HCT116 (cell line): ENCODE measurements at places on chromosomes 1 and 21. TPM values are rescaled to one million over a fixed set of nuclear protein-coding genes. Genes with fewer than 3 reads are reported as not detected.

- DNase-seq: no peak
Observed at GRCh38 chr1:36977731-36978406, 56.4 kb downstream of the GRIK3 start.

- peak; percentile 24 for DNase-seq
Observed at GRCh38 chr1:54800899-54801759, at the start of gene TTC22. TTC22 (minus strand) TSS chr1:54801323; CDS start chr1:54801163, 160 bp downstream.

DNA sequence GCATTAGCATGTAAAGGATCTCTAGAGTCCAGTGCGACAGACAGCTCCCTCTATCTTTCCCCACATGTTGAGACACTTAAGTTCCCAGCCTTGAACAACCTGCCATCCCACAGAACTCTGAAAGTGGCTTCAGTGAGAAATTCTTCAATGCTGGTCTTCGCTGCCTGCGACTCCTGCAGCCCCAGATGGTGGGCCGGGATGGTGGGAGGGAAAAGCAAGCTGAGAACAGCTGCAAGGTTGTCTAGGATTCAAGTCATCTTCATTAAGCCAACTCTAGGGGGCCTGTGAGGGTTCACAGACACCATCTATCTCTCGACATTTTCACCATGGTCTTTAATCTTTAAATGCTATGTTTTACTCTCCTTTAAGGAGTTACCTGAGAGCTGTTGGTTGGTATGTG is 185.5 kb upstream of the C1orf174 start:
- no peak for DNase-seq

DNA sequence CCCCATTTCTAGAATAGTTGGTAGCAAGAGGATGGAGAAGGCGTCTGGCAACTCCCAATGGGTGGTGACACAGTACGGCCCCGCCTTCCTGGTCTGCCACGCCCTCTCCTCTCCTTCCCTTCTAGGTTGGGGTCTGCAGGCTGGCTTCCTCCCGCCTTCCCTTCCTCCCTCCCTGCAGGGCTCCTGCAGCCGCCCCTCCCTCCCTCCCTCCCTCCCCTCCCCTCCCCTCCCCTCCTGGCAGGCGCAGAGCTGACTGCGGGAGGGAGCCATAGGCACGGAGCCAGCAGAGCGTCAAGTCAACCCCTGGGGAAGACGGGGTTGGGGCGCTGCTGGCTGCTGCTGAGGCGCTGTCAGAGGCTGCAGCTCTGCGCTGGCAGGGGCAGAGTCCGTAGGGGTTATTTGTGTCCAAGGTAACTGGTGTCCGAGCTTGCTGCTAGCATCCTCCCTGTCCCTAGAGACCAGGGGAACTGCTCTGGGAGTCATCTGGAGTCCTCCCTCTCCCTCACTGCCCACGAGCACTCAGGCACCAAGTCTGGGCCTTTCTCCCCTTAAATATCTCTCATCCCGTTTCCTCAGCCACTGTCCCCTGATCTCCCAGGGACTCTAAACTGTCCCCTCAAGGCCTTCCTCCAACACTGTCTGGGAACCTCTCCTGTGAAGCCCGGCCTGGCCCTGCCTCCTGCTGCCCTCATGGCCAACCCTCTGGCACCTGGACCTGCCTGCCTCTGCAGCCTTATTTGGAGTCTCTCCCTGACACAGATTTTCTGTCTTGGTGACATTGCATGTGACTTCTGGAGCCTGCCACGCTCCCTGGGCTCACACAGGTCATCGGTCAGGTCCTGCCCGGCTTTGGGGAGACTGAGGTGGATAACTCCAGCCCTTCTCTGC is 57.4 kb upstream of the ACOT11 start:
- DNase-seq: no peak

Gene CYP4Z1
- total RNA-seq: not detected

DNA sequence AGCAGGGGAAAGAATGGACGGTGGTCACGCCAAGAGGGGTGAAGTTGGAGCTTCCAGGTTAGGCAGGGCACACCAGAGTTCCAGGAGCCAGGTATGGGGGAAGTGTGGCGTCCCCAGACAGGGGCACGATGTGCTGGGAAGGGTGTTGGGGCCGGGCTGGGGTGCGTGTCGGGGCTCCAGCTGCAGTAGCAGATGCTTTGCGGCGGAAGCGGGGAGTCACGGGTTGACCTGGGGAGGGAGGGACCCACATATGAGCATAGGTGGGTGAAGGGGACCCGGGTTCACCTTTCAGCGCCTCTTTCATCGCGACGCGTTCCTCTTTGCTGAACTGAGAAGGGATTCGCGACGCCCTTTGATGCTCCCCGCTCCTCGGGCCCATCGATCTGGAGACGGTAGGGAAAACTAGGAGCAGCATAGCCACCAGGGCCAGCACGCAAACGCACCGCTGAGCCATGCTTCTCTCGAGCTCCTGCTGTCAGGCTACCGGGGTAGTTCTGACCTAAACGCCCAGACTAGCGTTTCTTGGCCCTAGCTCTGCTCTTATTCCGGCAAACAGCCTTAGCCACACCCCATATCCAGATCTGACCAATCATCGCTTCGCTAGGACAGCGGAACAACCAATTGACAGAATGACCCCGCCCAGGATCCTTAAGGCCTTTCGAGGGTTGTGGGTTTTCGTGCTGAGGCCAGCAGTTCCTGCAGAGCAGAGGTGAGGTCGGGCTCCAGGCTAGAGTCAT is at the start of gene PM20D1:
TSS of gene PM20D1 (minus strand) at position 514 of the 737 bp plus-strand sequence. CDS start at position 454, 60 bp downstream.
- no peak for DNase-seq

Gene LRRN2
- total RNA-seq: 3.2 TPM

- DNase-seq: no peak
Observed at GRCh38 chr1:172338295-172338735, 82.2 kb upstream of the C1orf105 start.

DNA sequence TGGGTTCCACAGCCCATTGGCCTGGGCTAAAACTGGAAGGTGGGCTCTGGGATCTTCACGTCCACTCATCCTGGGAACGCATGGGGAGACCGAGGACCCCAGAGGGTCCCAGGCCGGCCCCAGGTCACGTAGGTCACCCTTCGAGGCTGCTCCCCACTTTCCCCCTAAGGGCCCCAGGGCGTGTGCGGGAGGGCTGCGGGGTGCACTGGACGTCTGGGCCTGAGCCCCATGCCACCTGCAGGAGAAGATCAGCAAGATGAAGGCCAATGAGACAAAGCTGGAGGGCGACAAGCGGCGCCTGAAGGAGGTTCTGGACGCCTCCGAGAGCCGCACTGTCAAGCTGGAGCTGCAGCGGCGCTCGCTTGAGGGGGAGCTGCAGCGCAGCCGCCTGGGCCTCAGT is 12.5 kb downstream of the MFAP2 start:
- DNase-seq: no peak

Gene HYI
- total RNA-seq: 13.9 TPM

GRCh38 chr1:229897501-229897900 is 169.5 kb upstream of the GALNT2 start:
- DNase-seq: no peak

Gene LPAR3
- 27.2 TPM for total RNA-seq

GRCh38 chr21:35408401-35408800 is 359.3 kb upstream of the RUNX1 start:
- no peak for DNase-seq

Gene CENPL
- 20.3 TPM for total RNA-seq

DNA sequence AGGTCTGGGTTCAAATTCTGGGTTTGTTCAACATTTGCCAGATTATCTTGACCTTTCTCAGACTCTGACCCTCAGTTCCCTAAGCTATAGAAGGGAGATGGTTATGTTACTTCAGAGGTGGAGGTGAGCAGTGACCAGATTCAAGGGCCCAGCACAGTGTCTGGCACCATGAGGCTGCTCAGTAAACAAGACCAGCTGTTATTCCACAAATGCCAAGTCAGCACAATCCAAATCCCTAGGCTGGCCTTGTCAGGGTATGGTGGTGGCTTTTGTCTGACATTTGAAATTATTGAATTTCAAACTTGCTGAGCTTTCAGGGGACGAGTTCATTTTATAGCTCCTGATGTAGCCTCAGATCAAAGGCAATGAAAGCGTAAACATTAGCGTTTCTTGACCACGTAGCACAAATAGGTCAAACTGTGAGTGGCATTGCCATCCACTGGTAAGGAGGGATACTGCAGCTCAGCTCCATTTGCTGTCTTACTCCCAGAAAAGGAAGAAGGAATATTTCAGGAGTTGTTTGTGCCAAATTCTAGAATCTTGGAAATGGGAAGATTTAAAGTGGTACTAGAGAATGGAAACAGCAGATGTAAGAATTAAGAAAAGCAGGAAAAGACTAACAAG is 94.3 kb upstream of the EDN2 start:
- no peak for DNase-seq

GRCh38 chr1:157725221-157725577 is 24.6 kb upstream of the FCRL3 start:
- DNase-seq: no peak

- DNase-seq: no peak
Observed at GRCh38 chr21:28537371-28538079, 455.2 kb downstream of the LTN1 start.

- no peak for DNase-seq
Observed at GRCh38 chr1:60894130-60894529, 188.2 kb upstream of the NFIA start.

Gene UMODL1
- not detected for total RNA-seq

GRCh38 chr1:10694274-10694632 is 102.2 kb downstream of the CASZ1 start:
- no peak for DNase-seq

Gene ROR1
- 2.7 TPM for total RNA-seq

Gene OR2T33
- not detected for total RNA-seq

DNA sequence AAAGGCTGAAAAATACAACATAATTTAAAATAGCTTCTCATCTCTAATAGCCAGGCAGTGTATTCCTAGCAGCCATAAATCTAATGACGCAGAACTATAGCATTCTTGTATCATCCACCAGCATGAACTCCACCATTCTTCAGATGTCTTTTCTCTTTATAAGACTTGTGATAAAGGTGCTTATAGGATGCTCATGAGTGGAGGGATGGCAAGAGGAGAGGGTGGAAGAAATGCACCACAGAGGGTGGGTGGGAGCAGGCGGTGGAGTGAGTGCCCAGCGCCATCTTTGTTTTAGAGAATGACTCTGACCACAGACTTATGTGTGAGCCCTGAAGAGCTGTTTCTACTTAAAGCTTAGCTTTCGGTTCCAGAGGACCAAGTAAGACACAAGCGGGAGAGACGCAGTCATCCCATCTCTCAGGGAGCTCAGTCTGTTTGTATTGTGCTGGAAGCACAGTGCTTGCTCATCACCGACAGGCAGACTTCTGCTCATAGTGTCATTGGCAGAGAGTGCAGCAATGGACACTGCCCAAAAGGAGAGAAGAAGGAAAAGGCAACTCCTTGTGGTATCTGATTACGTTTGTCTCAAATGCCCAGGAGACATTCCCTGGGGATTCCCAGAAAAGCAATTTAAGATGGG is 65.6 kb downstream of the KCNJ15 start:
- DNase-seq: no peak

DNA sequence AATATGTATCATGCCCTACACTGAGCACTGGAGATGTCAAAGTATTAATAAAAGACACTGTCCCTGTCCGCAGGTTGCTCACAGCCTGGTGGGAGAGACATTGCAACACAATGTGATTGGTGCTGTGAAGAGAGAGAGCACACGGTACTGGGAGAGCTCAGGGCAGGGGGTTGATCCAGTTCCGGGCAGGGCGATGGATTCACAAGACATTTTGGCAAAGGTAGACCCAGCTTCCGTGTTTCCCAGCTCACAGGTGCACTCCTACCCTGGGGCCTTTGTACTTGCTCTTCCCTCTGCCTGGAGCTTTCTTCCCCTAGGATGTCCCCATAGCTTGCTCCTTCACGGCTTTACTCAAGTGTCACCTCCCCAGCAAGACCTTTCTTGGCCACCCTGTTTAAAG is 1.4 kb downstream of the PLA2G5 start:
- no peak for DNase-seq

DNA sequence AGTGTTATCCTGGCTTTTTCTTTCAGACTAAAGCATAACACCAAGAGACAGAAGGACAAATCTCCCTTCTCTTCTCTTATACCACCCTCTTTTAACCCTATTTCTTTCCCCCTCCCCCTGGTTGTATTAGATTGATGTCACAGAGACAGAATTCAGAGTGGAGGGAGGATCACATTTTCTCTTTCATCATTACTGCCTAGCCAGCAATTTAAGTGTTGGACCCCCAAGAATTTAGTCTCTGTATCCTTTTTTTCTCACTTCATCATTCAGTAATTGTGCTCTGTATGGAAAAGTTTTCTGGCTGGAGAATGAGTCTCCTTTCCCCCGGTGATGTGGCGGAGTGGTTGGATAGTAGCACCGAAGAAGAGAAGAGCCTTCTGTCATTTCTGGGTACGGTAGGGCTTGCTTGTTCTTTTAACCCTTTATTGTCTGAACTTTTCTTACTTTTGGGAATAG is 124.8 kb downstream of the CLEC20A start:
- no peak for DNase-seq

Gene ZBTB8A
- total RNA-seq: 9.7 TPM

GRCh38 chr1:6209661-6210580 is 4.0 kb downstream of the RNF207 start:
- DNase-seq: no peak

DNA sequence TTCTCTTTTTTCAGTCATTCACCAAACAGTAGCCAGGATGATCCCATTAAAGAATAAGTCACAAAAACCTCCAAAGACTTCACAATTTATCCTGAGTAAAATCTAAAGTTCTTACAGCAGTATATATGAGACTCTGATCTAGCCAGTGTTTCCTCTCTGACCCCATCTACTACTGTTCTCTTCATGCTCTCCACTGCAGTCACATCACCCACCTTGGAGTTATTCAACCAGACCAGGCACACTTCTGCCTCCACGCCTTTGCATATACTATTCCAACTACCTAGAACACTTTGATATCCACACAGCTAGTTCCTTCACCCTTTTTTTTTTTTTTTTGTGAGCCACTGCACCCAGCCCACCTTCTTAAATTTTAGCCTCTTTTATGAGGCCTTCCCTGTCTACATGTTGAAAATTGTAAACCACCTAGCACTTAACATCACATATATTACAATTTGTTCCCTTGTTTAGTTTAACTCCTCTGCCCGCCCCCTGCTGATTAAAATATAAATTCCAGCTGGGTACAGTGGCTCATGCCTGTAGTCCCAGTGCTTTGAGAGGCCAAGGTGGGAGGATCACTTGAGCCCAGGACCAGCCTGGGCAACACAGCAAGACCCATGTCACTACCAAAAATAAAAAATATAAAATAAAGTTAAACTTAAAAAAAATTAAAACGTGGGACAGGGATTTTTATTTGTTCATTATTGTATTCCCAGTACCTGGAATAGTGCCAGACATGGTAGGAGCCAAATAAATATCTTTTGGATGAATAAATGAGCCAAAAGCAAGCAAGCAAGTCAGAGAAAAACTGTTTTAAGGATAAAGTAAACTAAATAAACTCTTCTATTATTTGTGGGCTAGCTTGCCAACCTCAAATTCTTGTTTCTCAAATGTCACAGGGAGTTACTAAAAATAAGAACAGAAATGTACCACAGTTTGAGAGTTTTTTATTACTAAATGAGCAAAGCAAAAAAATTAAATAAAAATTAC is 35.2 kb upstream of the MUTYH start:
- DNase-seq: no peak

DNA sequence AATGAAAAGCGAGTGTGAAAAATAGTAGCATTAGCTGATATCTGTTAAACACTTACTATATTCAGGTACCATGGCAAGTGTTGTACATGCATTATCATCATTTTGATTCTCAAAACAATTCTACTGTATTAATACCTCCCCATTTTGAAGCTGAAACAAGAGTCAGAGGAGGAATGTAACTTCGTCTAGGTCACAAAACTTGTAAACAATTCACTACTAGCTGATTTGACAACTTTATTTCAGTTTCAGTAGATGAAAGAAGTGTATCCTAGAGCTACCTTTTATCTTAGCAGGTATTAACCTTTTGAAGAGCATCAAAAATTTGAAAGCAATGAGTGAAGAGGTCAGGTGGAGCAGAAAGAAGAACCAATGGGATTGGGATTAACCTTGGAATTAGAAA is 1.6 kb downstream of the CD84 start:
- no peak for DNase-seq

- no peak for DNase-seq
Observed at GRCh38 chr1:37708471-37708870, 16.2 kb downstream of the CDCA8 start.

Gene INAVA
- total RNA-seq: 18.8 TPM
